ENCODE measurements at places on chromosomes 3 and 15. TPM values are rescaled to one million over a fixed set of nuclear protein-coding genes. Genes with fewer than 3 reads are reported as not detected.

Gene LHFPL4
- total RNA-seq, result not detected

Gene CYP11A1
- total RNA-seq, result 0.42 TPM

Gene STAC
- under 0.01 TPM for total RNA-seq

Gene DGKG
- total RNA-seq, result 2.5 TPM

Gene ACAP2
- total RNA-seq, result 143 TPM

Gene AADACL2
- not detected for total RNA-seq

Gene PARP15
- 44.4 TPM for total RNA-seq

Gene P2RY14
- 2.3 TPM for total RNA-seq

Gene SLCO3A1
- 17.7 TPM for total RNA-seq

Gene IL5RA
- total RNA-seq, result 4.4 TPM

Gene HIGD2B
- 0.63 TPM for total RNA-seq

Gene GALNT15
- not detected for total RNA-seq

Gene MYL3
- total RNA-seq, result not detected

Gene CAMK2N2
- not detected for total RNA-seq

Gene MYRIP
- total RNA-seq, result not detected

Measured in mononuclear cell (primary cell).